NAMALWA (cell line): ENCODE measurements at places on chromosomes 12 and 14.

- DNase-seq: no peak
Measured at GRCh38 chr14:70098250-70098809, 90.4 kb downstream of the SLC8A3 start.

GRCh38 chr14:58027904-58028303 is 124.1 kb downstream of the ARMH4 start:
- no peak for DNase-seq

DNA sequence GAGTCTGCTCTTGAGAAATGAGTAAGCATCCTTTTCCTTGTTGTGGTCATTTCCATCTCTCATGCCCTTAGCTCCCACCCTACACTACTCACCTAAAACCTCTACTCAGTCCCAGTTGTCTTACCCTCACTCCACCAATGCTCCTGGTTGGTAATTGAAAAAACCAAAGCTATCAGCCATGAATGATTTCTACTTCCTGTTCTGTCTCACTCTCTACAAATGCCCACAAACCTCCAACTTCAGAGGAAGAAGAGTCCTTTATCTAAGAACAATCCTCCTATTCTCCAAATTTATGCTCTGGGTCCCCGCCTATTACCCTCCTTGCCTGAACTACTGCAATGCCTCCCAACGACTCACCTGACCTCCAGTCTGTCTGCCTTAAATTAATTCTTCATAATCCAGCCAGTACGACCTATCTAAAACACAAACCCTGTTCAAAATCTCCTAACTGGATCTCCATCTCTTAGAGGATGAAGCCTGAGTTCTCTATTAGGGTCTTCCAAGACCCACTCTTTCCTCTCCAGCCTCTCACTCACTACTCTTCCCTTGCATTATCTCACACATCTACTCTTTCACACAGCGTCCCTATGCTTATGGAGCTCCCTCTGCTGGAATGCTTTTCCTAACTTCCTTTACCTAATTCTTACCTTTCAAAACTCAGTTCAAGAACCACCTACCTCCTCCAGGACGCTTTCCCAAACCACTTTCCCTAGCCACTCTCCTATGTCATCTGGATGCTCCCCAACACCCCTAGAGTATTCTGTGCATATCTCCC is 2.2 kb downstream of the DHRS1 start:
- DNase-seq: peak; percentile 41

DNA sequence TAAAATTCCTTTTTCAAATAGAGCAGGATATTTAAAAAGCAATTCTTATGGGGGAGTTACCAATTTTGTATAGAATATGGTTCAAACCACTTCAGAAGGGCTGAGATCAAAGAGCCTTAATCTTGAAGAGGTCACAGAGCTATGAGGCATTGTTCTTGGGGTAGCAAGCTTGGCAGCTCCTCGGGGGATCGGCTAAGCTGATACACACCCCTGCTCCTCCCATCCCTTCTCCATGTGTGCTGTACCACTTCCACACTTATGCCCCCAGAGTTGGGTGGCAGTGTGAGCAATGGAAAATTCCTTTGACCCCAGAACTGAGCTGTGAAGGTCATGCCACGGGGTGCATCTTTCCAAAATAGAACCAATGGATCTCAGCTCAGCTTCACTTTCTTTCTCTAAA is 15.0 kb upstream of the TMEM30B start:
- no peak for DNase-seq

GRCh38 chr12:11075642-11076041 is 13.5 kb upstream of the TAS2R46 start:
- no peak for DNase-seq

DNA sequence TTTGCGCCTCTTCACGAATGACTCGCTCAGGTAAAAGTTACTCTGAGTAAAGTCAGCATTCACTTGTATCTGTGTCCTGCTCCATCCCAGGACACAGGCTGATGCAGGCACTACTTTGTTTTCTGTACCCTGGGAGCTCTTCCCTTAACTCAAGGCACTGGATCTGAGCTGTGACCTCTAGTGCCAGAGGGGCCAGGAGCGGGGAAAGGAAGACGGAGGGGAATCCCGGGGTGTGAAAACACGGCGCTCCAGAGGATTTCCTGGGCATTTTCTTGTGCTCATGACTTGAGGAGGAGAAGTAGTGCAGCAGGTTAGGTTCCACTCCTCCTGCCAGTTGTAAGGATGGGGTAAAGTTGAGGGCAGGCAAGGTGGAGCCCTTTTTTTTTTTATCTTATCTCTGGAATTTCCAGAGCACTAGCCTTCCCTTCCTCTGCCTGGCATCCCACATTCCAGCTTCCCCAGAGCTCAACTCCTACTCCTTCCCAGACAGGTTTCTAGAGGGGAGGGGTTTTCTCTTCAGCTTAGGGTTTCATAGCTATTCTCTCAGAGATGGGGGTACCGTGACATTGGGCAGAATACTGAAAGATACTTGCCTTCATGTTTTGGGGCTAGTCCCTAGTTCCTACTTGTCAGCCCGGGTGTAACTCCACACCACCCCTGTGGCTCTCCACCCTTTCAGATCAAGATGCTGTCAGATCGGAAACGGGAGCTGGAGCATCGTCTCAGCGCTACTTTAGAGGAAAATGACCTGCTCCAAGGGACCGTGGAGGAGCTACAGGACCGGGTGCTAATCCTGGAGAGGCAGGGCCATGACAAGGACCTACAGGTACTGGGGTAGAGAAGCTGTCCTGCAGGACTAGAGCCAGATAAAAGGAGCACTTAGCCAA is 52.3 kb downstream of the RAB35 start:
- no peak for DNase-seq

- DNase-seq: no peak
Measured at GRCh38 chr12:68011206-68011881, 22.1 kb downstream of the IFNG-AS1 start.

DNA sequence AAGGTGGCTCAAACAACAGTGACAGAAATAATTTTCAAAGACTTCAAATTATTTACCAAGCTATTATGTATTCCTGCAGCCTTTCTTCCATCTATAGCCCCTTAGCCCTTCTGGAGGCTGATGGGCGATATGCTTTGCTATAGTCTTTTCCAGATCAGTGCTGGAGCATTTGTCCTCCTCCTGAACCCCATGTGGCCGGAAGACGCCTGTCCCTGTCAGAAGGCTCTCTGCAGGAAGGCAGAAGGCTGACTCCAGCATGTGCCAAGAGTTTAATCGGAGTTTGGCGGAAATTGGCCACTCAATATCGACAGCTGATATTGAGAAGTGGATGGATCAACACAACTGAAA is 49.3 kb upstream of the MAX start:
- DNase-seq: no peak

GRCh38 chr12:56521209-56521589 is 421 bp upstream of the RBMS2 start:
- DNase-seq: no peak

DNA sequence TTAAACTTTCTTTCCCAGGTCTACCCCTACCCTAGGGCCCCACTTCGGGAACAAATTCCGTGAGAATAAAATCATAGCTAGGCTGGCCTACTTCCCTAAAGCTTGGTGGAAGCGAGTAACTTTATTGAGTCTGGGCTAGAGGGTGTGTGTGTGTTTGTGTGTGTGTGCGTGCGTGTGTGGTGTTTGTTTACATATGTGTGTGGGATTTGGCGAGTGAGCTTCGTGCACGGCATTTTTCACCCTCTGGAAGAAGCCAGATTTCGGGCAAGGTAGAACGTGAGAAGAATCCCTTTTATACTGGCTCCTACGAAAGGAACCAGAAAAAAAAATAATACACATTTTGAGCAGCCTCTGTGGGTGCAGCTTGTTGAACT is 7.5 kb upstream of the LHX5 start:
- DNase-seq: no peak

DNA sequence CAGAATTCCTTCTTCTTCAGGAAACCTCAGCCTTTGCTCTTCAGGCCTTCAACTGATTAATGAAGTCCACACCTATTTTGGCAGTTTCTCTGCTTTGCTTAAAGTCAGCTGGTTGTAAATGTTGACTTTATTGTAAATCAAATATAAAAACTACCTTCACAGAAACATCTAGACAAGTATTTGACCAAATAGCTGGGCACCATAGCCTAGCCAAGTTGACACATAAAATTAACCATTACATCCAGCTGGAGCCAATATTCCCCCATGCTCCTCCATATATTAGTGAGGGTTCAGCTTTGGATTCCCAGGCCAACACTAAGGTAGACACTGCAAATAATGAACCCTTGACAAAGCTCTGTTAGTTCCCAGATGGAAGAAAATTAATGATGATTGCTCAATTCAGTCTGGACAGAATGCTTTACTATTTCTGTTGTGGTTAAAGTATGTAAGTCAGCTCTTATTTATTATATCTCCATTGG is 125.5 kb downstream of the ZFP36L1 start:
- DNase-seq: no peak

DNA sequence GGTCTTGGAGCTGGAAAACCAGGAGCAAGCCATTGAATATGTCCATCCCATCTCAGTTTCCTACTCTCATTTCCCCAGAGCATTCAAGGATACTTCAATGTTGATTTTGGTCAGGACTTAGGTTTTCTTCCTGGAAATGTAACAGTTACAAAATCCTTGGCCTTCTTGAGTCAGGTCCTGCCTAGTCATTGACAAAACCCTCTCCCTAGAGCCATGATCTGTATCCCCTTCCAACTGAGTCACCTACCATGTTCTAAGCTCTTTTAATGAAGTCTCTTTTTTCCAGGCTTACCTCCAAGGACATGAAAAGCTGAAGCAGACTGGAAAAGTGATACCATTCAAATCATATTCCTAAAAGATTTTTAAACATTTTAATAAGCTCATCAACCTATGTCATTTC is 549.2 kb downstream of the GALC start:
- no peak for DNase-seq

DNA sequence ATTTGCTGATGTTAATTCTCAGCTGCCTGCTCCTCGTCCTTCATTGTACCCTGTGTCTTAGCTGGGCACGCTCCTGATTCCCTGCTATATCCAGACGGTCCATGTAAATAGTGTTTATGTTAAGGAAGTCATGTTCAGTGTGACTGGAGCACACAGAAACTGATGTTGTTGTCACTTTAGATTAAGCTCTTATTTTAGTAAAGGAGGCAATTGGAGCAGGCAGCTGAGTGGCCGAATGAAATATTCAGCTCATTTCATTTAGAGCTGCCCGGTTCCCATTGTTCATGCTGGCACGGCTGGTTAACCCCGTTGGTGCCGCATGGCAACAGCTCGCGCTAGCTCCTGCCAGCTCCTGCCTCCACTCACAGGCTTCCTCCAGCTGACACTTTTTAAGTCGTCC is 446.8 kb upstream of the SOX5 start:
- DNase-seq: no peak

- no peak for DNase-seq
Measured at GRCh38 chr12:48668996-48669395, 13.0 kb downstream of the KANSL2 start.
